ENCODE measurements at places on chromosomes 3 and 15. TPM values are rescaled to one million over a fixed set of nuclear protein-coding genes. Genes with fewer than 3 reads are reported as not detected.

SCAMP5 gene
- total RNA-seq, result 49.6 TPM

SYNM gene
- 11.9 TPM for total RNA-seq

TRANK1 gene
- 18.8 TPM for total RNA-seq

MESP1 gene
- 2.1 TPM for total RNA-seq

INAFM2 gene
- 13.2 TPM for total RNA-seq

DNA sequence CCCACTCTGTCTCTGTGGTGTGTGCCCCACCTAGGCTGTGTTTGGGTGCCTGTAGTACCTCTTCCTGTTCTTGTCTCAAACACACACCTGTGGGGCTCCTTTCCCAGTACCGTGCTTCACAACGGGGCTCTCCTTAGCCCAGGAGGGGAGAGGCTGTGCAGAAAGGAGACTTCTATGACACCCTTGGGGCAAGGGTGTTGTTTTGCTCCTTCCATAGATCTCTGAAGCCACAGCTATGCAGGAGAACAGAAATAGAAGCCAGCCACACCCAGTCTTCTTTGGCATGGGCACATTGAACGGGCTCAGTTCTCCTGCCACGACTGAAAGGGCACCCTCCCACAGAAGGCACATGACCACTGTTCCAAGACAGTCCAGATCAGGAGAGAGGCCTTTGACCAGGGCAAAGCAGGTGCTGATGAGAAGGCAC is 74.3 kb downstream of the LIPC start:
- DNase-seq, result no peak

- no peak for DNase-seq
Measured at GRCh38 chr3:45597171-45597570, 2.6 kb downstream of the LIMD1 start.

DNA sequence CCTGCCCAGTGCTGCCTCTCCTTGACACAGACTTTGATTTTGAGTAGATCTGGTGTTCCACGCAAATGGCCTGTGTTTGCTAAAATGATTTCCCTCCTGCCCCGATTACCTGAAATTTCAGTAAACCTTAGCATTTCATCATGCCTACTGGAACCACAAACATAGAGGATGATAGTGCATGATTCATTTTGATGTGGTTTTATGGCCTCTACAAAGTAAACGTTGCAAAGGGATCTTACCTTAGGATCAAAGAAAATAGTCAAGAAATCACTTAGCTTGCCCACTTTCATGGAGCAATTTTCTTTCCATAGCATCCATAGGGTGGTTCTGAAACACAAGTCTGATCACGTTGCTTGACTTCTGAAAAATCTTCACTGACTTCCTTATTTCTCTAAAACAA is 524.6 kb upstream of the ATP11B start:
- DNase-seq, result no peak

GRCh38 chr15:59174151-59174834 is 32.4 kb upstream of the LDHAL6B start:
- no peak for DNase-seq

DNA sequence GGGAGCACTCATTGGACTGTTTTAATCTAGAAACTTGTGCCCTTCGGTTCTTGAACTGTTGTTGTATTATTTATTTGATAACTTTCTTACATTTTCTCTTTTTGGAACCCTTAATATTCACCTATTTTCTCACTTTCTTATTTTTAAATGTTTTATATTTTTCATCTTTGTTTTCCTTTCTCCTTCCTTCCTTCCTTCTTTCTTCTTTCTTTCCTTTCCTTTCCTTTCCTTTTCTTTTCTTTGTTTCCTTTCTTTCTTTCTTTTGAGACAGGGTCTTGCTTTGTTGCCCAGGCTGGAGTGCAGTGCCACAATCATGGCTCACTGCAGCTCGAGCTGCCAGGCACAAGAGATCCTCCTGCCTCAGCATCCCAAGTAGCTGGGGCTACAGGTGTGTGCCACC is 108.5 kb downstream of the TBC1D2B start:
- no peak for DNase-seq

- DNase-seq, result no peak
Measured at GRCh38 chr15:39549912-39550311, 31.0 kb upstream of the THBS1 start.

GRCh38 chr3:43102773-43103480 is 3.0 kb downstream of the POMGNT2 start:
- DNase-seq, result no peak

GRCh38 chr3:3038201-3038991 is 71.8 kb downstream of the IL5RA start:
- DNase-seq, result no peak

GRCh38 chr3:59899061-59899460 is 849.2 kb upstream of the CFAP20DC start:
- no peak for DNase-seq

GRCh38 chr15:31221936-31222515 is 104.6 kb upstream of the KLF13 start:
- DNase-seq, result no peak

- no peak for DNase-seq
Measured at GRCh38 chr15:89794627-89795241, 18.6 kb downstream of the MESP2 start.

DNA sequence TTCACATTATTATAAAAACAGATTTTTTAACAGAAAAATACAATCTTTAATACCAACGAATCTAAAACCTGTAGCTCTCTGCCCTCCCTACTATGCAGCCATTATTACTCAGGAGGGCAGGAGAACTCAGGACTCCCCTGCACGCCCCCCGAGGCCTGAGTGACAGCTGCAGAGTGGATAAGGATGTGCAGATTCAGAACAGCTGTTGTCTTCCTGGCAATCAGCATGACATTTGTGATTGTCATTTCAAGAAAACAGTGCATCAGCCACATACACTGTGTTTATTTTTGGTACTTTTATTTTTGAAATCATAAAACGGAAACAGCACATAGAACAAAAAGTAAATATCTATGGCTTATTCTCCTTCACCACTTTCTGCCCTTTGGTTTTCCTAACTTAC is 450.8 kb downstream of the OCA2 start:
- no peak for DNase-seq

DNA sequence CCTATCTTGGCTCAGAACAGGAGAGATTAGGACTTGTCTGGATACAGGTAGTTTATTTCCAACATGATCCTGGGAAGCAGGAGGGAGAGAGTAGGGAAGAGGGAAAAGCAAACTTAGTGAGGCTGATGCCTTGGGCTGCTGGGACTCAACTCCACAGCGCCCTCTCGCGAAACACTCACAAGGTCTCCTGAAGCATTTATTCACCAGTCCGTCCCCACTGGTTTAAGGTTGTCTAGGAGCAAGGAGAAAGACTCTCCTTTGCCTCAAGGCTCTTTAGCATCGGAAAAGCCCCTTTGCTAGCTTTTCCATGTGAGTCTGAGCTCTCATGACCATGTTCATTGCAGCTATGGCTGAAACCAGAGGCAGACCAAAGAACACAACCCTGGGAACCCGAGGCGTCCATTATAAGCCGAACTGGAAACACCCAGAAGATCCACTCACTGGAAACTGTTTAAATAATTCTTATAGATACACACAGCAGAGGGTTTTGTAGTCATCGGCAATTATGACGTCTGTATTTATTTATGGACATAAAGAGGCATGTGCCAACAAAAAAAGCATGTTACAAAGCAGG is 244.5 kb downstream of the CD47 start:
- DNase-seq, result peak; percentile 10
